ENCODE measurements at places on chromosomes 3 and 15.

GRCh38 chr3:172564499-172564898 lies 41.3 kb upstream of the TNFSF10 start:
- DNase-seq: no peak

GRCh38 chr3:264394-265156 lies 68.0 kb downstream of the CHL1 start:
- DNase-seq: no peak

GRCh38 chr3:61664105-61664482 lies 102.7 kb downstream of the PTPRG start:
- peak; percentile 7 for DNase-seq

DNA sequence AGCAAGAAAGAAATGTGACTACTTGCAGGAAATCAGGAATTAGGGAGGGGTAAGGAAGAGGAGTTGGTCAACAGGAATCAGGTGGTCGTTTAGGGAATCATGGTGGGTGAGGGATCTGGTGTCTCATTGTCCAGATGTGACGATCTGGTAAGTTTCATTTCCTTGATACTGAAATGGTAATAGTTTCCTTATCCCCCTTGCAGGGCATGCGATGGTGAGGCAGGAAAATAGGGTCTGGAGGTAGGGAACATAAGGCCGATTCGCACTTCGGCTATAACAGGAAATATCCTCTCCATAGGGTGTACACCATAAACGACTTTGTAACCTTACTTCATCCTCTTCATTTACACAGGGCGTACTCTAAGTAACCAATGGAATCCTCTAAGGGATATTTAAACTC lies 574 bp upstream of the LRRC34 start:
- no peak for DNase-seq

DNA sequence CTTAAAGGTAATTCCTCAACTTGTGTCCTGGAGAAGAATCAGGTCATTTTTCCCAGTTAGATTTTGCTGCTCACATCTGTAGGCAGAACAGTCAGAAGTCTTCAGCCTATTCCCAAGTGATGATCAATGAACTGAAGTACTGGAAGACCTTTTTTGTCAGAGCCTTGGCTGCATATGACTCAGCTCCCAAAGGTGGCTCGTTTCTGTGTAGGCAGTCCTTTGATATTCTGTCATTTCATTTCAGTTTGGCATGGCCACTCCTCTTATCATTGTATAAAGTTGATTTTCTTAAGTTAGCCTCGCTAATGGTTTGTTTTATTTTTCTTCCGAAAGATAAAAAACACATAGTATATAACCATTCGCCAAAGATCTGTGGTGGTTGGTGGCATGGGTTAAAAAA lies 90.7 kb downstream of the KLHL25 start:
- no peak for DNase-seq

GRCh38 chr15:38024293-38025091 lies 90.1 kb downstream of the TMCO5A start:
- peak; percentile 57 for DNase-seq

GRCh38 chr3:33538678-33539339 lies 98.6 kb upstream of the UBP1 start:
- DNase-seq: no peak

DNA sequence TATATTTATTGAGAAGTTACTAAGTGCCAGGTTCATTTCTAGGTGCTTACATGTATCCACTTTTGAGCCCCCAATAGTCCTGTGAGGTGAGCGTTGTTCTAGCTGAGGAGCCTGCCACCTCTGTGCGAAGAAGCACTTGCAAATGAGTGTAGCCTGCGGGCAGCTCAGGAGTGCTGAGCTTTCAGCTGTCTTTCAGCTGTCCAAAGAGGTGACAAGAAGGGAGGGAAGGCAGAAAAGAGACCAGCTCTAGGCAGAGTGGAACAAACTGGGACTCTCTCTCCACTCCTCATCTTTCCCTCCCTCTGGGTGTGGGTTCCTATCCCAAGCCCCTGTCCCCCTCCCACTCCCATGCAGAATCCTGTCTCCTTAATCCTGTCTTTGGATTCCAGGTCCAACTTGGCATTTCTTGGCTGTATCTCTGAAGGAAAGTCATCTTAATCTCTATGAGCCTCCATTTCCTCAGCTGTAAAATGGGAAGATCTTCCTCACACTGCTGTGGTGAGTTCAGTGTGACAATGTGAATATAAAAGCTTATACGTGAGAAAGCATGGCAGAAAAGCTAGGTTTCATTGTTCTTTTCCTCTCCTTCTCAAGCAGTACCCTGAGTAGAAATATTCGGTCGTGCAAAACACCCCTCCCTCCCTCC lies 6.7 kb upstream of the SRP14 start:
- no peak for DNase-seq

DNA sequence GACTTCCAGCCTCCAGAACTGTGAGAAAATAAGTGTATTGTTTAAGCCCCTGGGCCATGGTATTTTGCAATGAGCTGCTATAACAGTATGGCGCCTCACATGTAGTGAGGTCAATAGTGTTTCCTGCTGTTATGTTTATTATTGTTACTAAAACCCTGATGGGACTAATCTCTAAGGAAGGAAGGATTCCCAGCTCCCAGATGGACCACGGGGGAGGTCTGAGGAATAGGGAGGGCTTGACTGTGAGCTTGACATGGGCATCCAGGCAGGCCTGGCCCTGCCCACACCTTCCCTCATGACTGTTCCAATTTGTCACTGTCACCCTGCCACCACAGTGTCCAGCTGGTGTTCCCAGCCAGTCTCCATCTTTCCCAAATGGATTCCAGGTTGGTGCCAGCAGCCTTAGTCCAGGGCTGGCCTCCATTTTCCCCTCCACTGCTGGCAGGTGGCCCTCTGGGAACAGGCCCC lies 14.5 kb upstream of the SLC41A3 start:
- DNase-seq: no peak

DNA sequence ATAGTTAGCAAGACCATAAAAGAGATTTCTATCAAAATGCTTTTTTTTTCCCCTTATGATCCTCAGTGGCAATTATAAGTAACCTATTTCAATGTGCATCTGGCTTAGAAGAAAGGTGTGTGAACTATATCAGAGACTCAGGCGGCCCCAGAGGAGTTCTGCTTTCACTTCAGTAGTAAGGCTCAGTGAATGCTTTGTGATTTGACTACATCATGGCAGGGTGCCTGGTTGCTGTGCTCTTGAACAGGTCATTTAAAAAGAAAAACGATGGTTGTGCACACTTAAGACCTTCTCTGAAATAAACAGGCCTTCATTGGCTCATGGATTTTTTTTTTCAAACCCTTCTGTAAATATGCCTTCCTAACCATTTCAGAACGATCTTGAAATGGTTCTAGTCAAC lies 400.4 kb upstream of the RARB start:
- no peak for DNase-seq

- no peak for DNase-seq
Observed at GRCh38 chr15:49848282-49848724, 227.5 kb downstream of the DTWD1 start.

GRCh38 chr3:60281970-60282369 lies 969.3 kb downstream of the FHIT start:
- DNase-seq: no peak

GRCh38 chr15:57405133-57405532 lies 28.8 kb downstream of the CGNL1 start:
- no peak for DNase-seq

DNA sequence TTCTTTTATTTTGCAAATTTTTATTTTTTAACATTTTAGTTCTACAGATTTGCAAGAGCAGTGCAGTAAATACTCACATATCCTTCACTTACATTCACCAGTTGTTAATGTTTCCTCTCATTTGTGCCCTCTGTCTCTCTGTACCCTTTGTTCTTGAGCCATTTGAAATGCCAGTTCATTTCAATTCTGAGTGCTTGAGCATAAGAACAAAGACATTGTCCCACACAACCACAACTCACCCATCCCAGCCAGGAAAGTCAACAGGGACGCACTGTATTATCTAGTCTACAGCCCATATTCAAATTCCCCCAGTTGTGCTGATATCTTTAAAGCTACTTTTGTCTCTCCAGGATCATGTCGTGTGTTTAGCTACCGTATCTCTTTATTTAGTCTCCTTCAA lies 141.4 kb upstream of the SLC6A11 start:
- no peak for DNase-seq

GRCh38 chr15:95284492-95284891 lies 1046.0 kb upstream of the NR2F2 start:
- no peak for DNase-seq

- no peak for DNase-seq
Observed at GRCh38 chr3:111998636-111999483, at the start of gene TAGLN3. Gene TAGLN3 (plus strand): TSS chr3:111998922. CDS start chr3:111999423, 501 bp downstream.

DNA sequence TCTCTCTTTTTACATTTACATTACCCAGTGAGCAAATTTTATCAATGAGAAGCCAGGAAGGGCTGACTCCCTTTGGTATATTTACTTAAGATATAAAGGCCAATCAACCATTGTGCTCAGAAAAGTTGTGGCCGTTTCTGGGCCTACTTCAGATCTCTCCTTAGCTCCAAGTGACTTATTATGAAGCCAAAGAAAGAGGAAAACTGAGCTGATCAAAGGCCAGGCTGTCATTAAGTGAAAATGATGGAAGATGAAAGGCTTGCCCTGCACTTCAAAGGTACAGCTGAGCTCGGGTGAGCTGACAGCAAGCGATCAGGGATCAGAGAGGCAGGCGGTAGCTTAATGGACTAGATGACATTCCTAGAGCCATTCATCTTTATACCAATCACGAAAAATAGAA lies 24.8 kb downstream of the VGLL4 start:
- no peak for DNase-seq

DNA sequence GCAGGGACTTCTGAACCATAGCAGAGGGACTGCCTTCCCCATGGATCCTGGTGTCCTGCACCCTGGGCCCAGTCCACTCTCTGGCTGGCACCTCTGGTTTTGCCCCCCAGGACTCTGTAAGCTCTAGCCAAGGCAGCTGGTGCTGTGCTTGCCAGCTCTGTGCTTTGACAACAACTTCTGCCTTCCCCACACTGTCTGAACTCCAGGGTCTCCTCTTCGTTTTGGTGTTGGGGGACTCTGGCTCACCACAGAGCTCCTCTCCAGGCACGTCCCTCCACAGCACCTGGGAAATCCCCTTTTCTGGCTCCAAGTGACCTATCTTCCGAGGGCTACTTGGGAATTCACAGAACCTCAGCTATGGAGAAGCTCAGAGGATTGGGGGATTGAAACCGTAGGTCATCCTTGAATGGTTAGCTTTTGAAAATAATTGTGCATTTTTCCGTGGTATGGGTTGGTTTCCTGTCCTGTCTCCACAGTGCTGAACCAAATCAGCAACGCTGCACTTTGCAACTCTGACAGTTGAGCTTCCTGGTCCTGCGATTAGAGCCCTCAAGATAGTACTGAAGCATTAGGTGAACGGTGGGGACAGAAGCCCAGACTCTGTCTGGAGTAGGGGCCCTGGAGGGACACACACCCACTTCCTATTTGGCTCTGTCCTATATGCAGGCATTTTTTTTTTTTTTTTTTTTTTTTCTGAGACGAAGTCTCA lies 152.4 kb downstream of the APBA2 start:
- DNase-seq: no peak

- peak; percentile 83 for DNase-seq
Observed at GRCh38 chr3:39917065-39917773, 107.8 kb downstream of the MYRIP start.

- no peak for DNase-seq
Observed at GRCh38 chr15:51936105-51936478, 35.5 kb downstream of the LEO1 start.

DNA sequence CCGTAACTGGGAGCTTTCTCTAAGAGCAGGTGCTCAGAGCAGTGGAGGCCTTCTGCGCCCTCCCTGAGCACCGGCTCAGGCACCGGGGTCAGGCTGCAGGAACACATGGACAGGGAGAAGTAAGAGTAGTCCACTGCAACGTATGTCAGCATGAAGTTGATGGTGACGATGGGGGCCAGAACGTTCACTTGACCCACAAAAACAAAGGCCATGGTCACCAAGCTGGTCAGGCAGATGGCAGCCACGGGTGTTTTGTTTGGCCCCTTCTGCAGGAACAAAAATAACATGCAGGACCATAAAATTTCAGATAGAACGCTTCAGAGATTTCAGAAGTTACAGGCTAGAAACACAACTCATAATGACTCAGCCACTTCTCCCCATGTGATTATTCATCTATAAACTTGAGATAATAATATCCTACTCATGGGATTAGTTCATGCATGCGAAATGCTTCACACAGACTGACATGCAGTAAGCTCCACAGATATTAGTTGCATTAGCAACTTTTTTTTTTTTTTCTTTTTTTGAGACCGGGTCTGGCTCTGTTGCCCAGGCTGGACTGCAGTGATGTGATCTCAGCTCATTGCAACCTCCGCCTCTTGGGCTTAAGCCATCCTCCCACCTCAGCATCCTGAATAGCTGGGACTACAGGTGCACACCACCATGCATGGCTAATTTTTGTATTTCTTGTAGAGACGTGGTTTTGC lies 52.2 kb upstream of the HEG1 start:
- peak; percentile 25 for DNase-seq

GRCh38 chr15:25179673-25180511 lies 225.1 kb downstream of the SNRPN start:
- no peak for DNase-seq

DNA sequence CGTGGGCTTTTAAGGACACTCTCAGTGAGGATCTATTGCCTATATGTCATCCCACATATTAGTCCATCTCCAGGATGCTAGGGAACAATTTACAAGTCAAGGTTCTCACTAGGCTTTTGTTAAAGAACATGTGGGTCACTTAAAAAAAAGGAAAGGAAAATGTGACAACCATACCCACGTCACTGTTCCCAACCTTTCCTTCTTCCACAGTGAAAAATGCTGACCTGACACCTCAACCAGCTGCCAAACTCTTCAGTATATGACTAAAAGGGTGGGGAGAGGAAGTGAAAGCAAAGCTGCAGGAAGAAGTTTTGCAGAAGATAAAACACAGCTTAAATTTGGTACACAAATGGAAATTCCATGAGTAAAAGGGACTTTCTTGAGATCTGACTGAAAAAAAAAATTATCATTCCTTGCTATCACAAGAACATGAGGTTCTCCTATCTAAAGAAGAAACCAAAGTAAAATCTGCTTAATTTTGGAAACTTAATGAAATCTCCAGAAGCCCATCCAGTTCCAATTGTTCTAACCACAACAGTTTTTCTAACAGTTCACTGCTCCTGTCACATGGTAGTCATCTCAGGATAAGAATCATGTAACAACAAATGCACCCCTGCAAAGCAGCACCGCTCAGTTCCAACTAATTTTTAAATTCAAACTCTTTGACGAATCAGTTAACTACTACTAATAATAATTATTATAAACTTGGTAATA lies 117.0 kb upstream of the TSPAN3 start:
- peak; percentile 91 for DNase-seq

DNA sequence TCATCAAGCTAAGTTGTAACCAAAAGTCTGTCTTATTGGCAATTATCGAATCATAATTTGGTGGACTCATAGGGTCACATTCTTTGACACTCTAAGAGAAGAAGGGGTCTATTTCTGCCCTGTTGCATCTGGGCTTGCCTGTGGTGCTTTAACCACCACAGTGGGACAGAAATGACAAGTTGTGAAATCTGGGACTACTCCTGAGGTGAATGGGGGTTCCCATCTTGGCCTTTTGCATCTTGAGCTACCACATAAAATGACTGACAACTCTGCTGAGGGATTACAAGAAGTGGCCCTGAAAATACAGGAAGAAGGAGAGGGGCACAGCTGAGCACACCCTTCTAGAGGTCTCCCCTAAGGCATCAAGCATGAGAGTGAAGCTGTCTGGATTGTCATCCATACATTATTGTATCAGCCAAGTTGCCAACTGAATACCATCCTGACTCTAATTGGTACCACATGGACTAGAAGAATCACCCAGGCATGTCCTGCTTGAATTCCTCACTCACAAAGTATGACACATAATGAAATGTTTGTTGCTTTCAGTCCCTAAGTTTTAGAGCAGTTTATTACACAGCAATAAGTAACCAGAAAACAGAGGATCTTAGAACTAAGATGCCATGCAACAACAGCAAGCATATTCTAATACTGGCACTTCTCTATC lies 306.5 kb downstream of the ROBO1 start:
- DNase-seq: no peak

GRCh38 chr3:155495387-155495786 lies 201.9 kb upstream of the STRIT1 start:
- no peak for DNase-seq

Measured in kidney capillary endothelial cell (primary cell).